ENCODE measurements at places on chromosomes 16 and 17.
A peak's percentile ranks its signal among the peaks of the same experiment; 100 is the strongest.

GRCh38 chr17:29263916-29264315, 17.3 kb downstream of the CRYBA1 start:
- DNase-seq, result no peak

GRCh38 chr16:7998789-7999453, 591.4 kb downstream of the TMEM114 start:
- DNase-seq, result no peak

DNA sequence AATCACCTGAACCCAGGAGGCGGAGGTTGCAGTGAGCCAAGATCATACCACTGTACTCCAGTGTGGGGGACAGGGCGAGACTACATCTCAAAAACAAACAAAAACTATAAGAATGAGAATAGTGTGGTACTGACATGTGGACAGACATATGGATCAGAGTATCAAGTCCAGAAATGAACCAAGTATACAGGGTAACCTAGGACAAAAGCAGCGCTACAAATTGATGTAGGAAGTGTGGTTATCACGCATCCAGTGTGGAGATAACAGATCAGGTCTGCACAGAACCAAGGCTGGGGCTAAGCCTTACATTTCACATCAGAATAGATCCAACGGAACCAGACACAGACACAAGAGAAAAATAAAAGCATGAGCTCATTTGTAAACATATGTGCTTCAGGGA, 23.0 kb upstream of the C16orf95 start:
- no peak for DNase-seq

DNA sequence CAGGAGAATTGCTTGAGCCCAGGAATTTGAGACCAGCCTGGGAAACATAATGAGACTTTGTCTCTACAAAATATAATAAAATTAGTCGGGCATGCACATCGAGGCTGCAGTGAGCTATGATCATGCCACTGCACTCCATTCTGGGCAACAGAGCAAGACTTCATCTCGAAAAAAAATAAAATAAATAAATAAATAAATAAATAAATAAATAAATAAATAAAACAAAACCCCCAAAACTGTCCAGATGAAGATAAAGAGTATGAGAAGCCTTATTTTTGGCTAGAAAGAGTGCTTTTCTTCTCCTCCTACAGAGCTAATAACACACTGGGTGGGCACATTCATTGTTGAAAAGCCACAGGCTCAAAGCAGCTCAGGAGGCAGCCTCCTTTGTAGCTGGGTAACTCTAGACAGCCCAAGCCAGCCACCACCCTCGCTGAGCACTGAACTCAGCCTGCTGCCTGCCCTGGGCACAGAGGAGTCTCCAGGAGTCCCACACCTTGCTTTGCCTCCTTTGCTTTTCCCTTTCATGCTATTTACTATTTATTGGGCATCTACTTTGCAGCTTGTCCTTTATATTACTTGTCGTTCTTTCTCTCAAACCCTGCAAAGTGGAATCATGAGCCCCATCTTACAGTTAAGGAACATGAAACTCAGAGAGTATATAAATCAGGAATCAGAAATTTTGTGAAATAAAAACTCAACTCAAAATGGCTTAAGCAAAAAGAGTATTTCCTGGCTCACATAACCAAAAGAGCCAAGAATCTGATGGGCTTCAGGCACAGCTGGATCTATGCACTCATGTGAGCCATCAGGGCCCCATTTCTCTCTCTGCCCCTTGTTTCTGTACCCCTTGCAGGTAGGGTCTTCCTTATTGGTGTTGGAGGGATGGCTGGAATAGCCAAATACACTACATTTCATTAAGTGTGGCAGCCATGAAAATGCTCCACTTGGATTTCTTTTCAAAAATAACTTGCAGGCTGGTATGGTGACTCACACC, 18.1 kb upstream of the C16orf87 start:
- DNase-seq, result no peak

GRCh38 chr16:72568502-72568901, 396.5 kb upstream of the PMFBP1 start:
- DNase-seq, result no peak

DNA sequence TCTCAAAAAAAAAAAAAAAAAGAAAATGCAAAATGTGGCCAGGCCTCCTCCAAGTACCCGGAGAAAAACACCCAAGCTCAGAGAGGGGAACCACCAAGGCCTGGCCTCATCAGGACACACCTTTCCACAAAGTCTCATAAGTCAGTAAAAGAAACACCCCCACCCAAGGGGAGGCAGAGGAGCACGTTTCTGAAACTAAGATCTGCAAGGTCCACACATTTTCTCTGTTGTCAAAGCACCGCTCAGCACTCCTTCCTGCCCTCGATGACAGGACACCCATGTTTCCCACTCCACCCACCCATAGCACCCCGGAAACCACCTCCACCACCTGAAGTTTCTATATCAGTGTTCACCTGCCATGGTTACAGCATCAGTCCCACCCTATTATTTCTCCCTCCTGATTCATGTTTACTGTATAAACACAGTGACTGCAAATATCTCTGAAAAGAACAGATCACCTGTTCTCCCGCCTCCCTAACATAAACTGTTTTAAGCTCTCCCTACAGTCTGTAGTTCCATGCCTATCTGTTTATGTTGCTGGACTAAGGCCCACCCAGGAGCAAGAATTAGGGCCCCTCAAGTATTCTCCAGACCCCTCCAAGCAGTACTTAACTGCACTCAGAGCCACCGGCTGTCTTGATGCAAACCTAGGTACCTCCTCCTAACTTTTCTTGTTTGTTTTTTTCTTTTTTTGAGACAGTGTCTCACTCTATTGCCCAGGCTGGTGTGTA, 2.0 kb downstream of the CORO7 start:
- DNase-seq, result no peak

- no peak for DNase-seq
Observed at GRCh38 chr17:77887110-77887463, 71.4 kb upstream of the TNRC6C start.

DNA sequence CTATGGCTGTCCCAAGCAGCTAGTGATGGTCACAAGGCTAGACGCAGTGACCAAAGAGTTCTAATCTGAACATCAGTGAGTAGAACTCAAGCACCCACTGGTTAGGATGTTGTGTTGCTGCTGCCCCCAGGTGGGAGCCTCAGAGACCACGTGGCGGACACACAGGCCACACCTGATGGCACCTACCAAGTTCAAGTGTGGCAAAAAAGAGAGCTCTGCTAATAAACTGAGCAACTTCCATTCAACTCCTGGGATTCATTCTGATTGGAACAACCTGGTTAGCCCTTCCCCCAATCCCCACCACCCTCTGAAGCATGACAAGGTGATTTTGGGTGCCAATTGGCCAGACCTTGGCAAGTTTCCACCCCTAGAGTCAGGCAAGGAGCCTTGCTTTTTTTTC, 3.5 kb upstream of the LCMT1 start:
- no peak for DNase-seq

GRCh38 chr16:11367483-11367906, 22.2 kb downstream of the RMI2 start:
- no peak for DNase-seq

DNA sequence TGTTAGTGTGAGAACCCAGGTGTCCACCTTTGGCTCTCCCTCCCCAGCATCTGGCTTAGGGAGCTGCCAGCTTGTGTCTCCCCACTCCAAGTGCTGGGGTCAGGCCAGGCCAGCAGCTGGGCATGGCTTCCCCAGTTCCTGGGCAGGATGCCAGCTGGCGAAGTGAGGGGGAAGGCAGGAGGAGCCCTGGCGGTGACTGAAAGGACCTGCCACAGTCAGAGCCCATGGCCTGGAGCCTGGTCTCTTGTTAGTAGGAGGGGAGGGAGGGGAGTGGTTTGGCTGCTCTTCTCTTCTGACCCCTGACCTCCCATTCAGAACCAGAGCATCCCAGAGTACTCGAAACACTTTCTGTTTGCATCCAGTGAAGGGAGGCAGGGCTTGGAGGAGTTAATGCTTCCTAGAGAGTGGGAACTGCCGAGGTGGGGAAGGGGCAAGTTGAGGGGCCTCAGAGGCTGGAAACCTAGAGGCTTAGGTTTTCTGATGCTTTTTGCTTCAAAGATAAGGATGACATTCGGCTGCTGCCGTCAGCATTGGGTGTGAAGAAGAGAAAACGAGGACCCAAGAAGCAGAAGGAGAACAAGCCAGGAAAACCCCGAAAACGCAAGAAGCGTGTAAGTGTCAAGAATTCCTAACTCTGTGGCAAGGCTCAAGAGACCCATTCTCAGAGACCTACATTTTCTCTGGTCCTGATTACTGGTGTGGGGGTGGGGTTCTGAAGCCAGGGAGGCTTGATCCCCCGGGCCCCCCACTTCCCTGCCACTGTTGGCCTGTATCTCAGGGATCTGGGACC, 772 bp downstream of the CHD3 start:
- DNase-seq, result peak; percentile 95

- no peak for DNase-seq
Observed at GRCh38 chr17:50679008-50679544, 28.6 kb downstream of the ANKRD40 start.

DNA sequence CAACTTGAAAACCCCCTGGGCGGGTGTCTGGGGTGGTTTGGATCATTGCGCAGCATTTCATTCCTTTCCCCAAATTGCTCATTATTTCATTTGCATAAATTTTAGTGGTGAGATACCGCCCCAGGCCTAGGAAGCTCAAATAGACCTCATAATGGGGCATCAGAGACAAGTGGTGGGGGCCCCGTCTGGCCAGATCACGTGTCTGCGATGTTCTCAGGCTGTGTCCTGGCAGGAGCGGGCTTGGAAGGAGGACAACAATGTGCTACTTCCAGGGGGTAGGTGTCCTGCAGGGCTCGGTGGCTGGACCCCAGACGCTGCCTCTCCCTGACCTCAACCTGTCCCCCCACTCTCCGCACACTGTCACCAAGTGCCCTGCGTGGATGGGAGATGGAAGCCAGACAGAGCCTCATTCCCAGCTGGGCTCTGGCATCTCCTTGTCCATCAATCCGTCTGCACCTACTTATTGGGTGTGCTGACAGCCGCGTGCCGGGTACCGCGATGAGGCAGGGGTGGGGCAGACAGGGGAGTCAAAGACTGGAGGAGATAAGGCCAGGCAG, 116.9 kb downstream of the NTN1 start:
- DNase-seq, result no peak

DNA sequence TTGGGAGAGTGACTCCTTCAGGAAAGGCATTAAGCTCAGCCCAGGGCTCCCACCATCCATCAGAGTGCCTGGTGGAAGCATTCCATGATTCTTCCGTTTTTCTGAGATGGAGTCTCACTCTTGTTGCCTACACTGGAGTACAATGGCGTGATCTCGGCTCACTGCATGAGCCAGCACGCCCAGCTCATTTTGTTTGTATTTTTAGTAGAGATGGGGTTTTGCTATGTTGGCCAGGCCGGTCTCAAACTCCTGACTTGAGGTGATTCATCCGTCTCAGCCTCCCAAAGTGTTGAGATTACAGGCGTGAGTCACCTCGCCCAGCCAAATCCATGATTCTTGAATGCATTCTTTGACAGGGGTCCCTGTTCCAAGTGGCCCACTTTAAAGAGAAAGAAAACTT, 23.1 kb downstream of the MIS12 start:
- no peak for DNase-seq

DNA sequence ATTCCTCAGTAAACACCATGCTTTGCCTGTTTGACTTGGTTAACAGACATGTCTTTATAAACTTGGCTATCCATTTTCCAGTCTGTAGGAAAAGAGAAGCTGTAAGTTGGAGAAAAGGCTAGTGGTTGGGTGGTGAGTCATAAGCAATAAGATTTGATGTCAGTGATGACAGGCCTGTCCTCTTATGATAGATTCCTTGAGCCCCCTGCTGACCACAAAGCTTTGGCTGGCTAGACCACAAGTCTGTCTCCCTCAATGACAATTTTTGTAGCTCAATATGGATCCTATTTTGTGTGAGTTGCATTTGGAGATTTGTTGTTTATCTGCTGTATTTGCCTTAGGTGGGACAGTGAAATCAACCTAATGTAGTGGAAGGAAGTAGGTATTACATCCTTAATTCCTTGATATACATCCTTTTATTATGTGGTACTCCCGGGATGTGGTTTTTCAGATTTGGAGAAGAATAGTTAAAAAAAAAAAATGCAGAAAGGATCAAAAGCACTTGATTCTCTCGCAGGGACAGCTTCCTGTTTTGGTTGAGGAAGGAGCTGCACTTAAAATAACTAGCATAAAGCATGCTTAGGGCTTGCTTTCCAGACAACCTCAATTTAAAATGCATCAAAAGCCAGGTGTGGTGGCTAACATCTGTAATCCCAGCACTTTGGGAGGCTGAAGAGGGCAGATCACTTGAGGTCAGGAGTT, 67.4 kb downstream of the SIAH1 start:
- DNase-seq, result no peak

DNA sequence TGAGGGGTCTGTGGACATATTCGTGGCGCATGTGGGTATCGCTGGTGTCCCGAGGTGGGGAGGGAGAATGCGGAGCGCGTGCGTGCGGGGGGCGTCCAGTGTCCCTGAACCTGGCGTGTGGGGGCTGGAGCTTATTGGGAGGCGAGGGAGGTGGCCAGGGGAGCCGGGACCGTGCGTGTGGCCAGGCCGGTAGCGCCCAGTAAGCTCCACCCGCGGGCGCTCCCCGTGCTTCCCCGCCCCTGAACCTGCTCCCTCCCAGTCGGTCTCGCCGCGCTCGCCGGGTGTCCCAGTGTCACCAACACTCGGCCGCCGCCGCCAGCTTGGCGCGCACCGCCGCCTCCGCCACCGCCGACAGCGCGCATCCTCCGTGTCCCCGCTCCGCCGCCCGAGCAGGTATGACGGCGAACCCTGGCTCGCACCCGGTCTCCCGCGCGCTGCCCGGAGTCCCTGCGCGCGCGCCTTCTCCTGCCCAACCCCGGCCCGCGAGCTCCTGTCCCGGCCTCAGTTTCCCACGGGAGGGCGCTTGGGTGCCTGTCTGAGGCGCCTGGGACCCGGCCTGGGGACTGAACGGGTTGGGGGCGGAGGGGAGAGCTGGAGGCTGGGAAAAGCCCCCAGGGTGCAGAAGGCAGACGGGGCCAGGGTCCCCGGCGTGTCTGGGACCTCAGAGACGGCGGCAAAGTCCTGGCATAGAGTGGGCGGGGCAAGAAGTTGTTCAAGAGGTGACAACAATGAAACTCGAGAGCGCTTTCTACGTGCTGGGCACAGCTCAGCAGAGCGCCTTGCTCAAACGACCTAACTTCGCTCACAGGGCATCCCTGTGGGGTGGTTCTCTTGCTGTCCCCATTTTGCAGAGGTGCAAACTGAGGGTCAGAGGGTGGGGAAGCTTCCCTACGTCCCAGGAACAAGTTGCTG, at the start of gene SCNN1B:
Gene SCNN1B (plus strand): TSS at position 258 of the 912 bp plus-strand sequence. CDS start 46,298 bp downstream, outside the sequence.
- no peak for DNase-seq

DNA sequence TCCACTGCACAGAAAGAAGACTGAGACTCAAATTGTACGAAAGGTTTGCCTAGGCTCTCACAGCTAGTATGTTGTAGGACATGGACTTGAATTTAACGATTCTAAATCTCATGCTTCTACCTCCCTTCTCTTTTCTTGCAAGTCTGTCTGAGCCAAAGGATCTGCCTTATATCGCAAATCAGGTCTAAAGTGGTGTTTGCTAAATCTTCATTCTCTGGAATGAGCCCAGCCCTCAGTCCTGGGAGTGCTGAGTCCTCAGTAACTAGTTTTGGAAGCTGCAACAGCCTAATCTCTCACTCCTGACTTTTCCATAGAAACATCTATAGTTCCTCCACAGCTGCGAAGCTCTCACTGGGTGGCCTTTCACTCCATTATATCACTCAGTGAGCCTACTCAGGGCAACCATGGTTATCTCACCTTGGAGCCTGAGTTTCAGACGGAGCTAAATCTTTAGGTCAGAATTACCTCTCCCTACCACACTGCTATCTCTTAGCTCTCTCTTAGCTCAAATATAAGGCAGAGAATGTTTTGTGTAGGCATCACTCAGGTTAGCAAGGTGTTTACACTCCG, 575.5 kb upstream of the C16orf82 start:
- no peak for DNase-seq

Measured in ovary (tissue), 10 donors.